ENCODE measurements at places on chromosomes 4 and X. TPM values are rescaled to one million over a fixed set of nuclear protein-coding genes. Genes with fewer than 3 reads are reported as not detected.

- DNase-seq: no peak
- no peak overlapping the region for H3K4me3 ChIP-seq
- H3K4me1 ChIP-seq: no peaks in the 10 kb centered on the region
- no peak overlapping the region for H3K27ac ChIP-seq
Observed at GRCh38 chr4:117941611-117942010, 92.7 kb upstream of the NDST3 start.

DNA sequence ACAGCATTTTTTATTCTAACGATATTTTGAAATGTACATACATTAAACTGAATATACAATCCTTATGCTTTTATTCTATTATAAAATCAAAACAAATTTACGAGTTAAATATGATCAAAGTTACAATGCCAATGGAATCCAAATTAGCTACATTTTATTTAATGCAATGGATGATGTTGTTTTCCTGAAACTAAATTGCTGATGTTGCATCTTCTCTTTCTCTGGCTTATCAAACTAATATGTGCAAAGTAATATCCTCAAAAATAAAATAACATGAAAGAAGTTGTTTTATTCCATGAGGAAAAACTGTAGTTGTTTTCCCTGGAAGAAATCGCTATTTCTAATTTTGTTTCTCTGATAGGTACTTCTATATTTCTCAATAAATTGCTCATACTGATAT is 106.8 kb downstream of the ASB9 start:
- H3K27me3 ChIP-seq: no peaks in the 10 kb centered on the region
- H3K36me3 ChIP-seq: no peaks in the 10 kb centered on the region
- H3K4me3 ChIP-seq: no peak overlapping the region
- no peaks in the 10 kb centered on the region for H3K4me1 ChIP-seq
- H3K27ac ChIP-seq: no peak overlapping the region

GRCh38 chr4:26192899-26193869 is 127.6 kb upstream of the RBPJ start:
- H3K27ac ChIP-seq: no peak overlapping the region
- no peaks in the 10 kb centered on the region for H3K27me3 ChIP-seq
- H3K4me3 ChIP-seq: no peak overlapping the region
- no peaks in the 10 kb centered on the region for H3K36me3 ChIP-seq
- H3K4me1 ChIP-seq: peaks cover 14% of the 10 kb centered on the region
- no peak for DNase-seq

DNA sequence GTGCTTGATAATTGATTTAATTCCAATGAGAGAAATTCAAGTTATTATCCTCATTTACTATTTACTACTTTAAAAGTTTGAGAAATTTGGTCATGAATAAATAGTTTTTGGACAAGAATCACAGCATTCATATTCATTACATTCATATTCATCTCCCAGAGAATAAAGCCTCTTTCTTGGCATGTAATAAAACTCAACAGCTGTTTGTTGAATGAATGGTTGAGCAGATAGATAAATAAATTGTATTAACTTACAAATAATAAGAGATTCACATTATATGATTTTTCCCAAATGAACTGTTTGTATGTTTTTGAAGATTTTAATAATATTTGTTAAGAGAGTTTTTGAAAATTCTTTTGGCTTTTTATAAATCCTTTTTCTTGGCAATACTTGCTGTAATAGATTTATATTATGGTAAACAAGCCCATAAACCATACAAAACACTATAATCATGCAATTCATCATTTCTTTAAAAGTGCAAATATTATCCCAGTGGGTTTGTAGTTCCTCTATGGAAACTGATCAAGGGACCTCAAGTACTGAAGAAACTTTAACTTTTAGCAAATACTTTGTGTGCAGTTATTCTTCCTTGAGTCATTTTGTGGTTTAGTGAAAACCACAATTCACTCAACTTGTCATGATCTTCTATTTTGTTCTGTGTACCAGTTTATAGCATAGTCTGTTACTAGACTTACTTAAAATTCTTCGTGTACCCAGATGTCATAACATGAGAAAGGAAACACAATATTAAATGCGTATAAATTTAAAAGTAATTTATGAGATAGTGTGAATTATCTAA is 371.8 kb downstream of the ADGRL3 start:
- H3K36me3 ChIP-seq: no peaks in the 10 kb centered on the region
- DNase-seq: peak; percentile 80
- no peaks in the 10 kb centered on the region for H3K27me3 ChIP-seq
- no peak overlapping the region for H3K4me3 ChIP-seq
- no peak overlapping the region for H3K27ac ChIP-seq

DNA sequence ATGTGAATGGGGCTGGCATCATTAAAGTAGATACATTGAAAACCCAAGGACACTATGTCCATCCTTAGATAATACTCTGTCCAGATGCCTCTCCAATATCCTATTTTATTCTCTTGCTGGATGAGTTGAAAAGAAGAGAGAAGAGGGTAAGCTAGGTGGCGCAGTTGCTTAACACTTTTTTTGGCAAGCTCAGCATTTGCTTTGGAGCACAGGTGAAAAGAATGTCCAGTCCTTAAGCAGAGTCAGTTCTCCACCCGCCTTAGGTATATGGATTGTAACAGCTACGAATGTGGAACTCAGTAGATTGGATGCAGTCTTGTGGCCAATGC is 208.4 kb downstream of the NWD2 start:
- H3K27me3 ChIP-seq: peaks cover 39% of the 10 kb centered on the region
- H3K4me1 ChIP-seq: peaks cover 7% of the 10 kb centered on the region

- peak; percentile 35 for DNase-seq
- no peaks in the 10 kb centered on the region for H3K27me3 ChIP-seq
- H3K36me3 ChIP-seq: no peaks in the 10 kb centered on the region
- H3K27ac ChIP-seq: no peak overlapping the region
Observed at GRCh38 chr4:76365636-76366035, 55.3 kb downstream of the CCDC158 start.

- H3K27me3 ChIP-seq: no peaks in the 10 kb centered on the region
- no peak for DNase-seq
- H3K36me3 ChIP-seq: no peaks in the 10 kb centered on the region
Observed at GRCh38 chr4:41712425-41712824, 36.1 kb downstream of the PHOX2B start.

DNA sequence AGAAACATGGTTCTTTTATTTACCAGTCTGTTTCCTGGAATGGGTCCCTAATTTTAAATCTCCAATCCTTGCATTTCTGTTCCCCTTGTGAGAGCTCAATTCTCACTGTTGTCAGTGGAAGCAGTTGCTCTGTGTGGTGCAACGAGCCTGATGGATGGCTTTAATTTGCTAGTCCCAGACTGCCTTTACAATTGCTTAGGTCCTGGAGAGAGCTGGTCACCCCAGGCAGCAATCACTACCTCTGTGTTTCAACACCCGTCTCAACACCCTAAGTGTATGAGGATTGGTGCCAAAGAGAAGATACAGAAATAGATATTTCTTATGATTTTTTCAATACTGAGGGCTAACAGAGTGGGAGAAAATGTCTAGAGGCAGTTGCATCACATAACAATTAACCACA is 873.8 kb downstream of the GLUD2 start:
- no peak overlapping the region for H3K27ac ChIP-seq
- H3K27me3 ChIP-seq: no peaks in the 10 kb centered on the region
- no peaks in the 10 kb centered on the region for H3K36me3 ChIP-seq
- H3K4me3 ChIP-seq: no peak overlapping the region
- no peak for DNase-seq

CENPVL3 gene
- 2.0 TPM for total RNA-seq

Measured in astrocyte (in vitro differentiated cells and primary cell).